ENCODE measurements at places on chromosomes 3 and 15. TPM values are rescaled to one million over a fixed set of nuclear protein-coding genes. Genes with fewer than 3 reads are reported as not detected.
A peak's percentile ranks its signal among the peaks of the same experiment; 100 is the strongest.

The UBAP1L gene
- total RNA-seq: 1.8 TPM

GRCh38 chr15:87572381-87572910, 684.1 kb downstream of the NTRK3 start:
- no peak overlapping the region for H3K4me3 ChIP-seq
- H3K4me1 ChIP-seq: no peaks in the 10 kb centered on the region

The P2RY12 gene
- 0.74 TPM for total RNA-seq

The KCNMB3 gene
- 0.96 TPM for total RNA-seq

The PARP9 gene
- 12.6 TPM for total RNA-seq

DNA sequence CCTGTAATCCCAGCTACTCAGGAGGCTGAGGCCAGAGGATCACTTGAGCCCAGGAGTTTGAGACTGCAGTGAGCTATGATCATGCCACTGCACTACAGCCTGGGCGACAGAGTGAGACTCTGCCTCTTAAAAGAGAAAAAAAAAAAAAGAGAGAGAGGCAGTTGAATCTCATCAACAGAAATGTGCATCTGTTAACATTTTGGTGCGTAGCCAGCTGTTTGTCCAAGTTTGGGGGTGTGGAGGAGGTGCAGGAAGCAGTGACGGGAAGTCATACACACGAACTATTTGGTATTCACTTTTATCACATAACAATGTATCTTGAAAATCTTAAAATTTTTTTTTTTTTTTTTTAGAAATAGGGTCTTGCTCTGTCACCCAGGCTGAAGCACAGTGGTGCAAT, 18.2 kb upstream of the CEMIP start:
- no peaks in the 10 kb centered on the region for H3K36me3 ChIP-seq
- no peaks in the 10 kb centered on the region for H3K4me1 ChIP-seq
- DNase-seq: no peak
- H3K27ac ChIP-seq: no peak overlapping the region
- H3K27me3 ChIP-seq: no peaks in the 10 kb centered on the region

- no peaks in the 10 kb centered on the region for H3K4me1 ChIP-seq
- no peak for DNase-seq
- H3K4me3 ChIP-seq: no peak overlapping the region
- H3K27ac ChIP-seq: no peak overlapping the region
- H3K36me3 ChIP-seq: no peaks in the 10 kb centered on the region
Measured at GRCh38 chr15:94125698-94126097, 105.7 kb upstream of the MCTP2 start.

- peaks cover 32% of the 10 kb centered on the region for H3K27me3 ChIP-seq
- no peaks in the 10 kb centered on the region for H3K36me3 ChIP-seq
- H3K4me3 ChIP-seq: no peak overlapping the region
Measured at GRCh38 chr15:100966997-100967396, 47.8 kb downstream of the LRRK1 start.

The SAXO2 gene
- total RNA-seq: 2.6 TPM

DNA sequence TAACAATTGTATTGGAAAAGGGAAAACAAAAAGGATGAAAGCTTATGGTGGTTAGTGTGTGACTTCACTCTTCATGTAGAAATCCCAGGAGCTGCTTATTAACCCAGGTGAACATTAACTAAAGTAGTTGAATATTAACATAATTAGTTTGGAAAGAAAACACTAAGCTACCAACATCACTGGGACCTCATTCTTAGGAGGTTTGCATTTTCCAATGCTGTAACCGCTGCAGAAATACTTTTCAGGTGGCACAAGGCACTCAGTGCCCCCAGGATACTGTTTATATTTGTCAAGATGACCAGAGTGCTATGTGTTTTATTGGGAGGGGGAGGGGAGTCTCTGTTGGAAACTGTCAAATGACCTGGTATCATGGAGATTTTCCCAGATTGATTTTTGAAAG, 25.9 kb upstream of the VILL start:
- H3K27me3 ChIP-seq: no peaks in the 10 kb centered on the region
- H3K36me3 ChIP-seq: peaks cover 7% of the 10 kb centered on the region
- peaks cover 64% of the 10 kb centered on the region for H3K4me1 ChIP-seq
- no peak overlapping the region for H3K4me3 ChIP-seq
- no peak for DNase-seq
- no peak overlapping the region for H3K27ac ChIP-seq

The GJD2 gene
- total RNA-seq: not detected

DNA sequence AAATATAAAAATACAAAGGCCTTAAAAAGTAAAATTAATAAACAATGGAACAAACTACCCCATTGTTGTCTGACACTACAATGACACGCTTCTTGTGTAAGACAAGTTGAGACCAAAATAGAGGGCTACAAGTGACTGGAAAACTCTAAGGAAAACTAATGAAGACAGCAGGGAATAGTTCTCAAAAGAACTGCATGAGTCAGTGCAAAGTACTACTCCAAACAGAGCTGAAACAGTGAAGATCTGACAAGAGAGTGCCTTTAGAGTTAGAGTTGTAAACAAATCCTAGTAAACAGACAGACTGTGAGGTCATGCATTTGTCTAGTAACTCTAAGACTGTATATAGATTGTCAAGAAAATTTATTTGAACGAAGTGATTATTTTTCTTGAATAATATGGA, 233.9 kb downstream of the BBX start:
- DNase-seq: no peak
- H3K36me3 ChIP-seq: no peaks in the 10 kb centered on the region
- no peak overlapping the region for H3K27ac ChIP-seq
- H3K4me1 ChIP-seq: peaks cover 5% of the 10 kb centered on the region
- no peaks in the 10 kb centered on the region for H3K27me3 ChIP-seq

- H3K36me3 ChIP-seq: peaks cover 52% of the 10 kb centered on the region
- H3K27me3 ChIP-seq: no peaks in the 10 kb centered on the region
- no peak overlapping the region for H3K4me3 ChIP-seq
- DNase-seq: no peak
- H3K4me1 ChIP-seq: no peaks in the 10 kb centered on the region
Measured at GRCh38 chr3:25749031-25749581, 34.1 kb downstream of the NGLY1 start.

The KNG1 gene
- total RNA-seq: 0.14 TPM

DNA sequence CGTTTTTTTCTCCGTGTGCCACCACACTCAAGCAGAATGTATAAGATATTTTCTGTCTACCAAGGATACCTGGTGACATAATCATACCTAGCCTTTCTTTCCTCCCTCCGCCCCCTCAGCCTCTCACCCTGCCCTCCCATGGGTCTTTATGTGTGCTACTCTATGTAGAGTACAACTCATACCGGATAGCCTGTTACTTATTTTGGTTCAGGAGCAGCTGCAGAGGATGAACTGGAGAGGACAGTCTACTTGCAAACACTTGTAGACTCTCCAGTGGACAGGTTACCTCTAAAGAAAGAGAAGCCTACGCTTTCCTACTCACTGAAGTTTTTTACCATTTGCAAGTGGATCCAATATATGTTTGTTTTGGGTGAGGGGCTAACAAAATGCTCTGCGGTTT, 345.9 kb upstream of the TPRG1 start:
- no peak for DNase-seq
- H3K4me1 ChIP-seq: peaks cover 24% of the 10 kb centered on the region
- H3K36me3 ChIP-seq: no peaks in the 10 kb centered on the region
- H3K27ac ChIP-seq: no peak overlapping the region
- H3K27me3 ChIP-seq: no peaks in the 10 kb centered on the region
- H3K4me3 ChIP-seq: no peak overlapping the region

DNA sequence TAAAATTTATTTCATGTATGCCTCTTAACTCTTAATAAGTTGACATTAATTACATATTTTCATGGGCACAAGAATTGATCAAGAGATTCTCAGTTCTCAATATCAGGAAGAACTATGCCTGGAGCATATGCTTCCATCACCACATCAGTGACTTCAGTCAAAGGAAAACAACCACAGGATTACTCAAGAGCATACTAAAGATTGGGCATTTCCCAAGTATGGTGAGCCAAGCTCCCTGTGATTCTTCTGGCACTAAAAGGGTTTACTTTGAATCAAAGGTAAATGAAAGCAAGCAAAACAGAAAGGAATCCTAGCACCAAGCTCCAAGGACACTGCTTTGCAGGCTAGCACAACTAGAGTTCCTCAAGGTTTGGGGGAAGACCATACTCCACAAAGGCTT, 44.6 kb downstream of the FMN1 start:
- H3K27me3 ChIP-seq: no peaks in the 10 kb centered on the region
- no peaks in the 10 kb centered on the region for H3K4me1 ChIP-seq
- no peak overlapping the region for H3K27ac ChIP-seq
- H3K36me3 ChIP-seq: no peaks in the 10 kb centered on the region

GRCh38 chr3:47722859-47723258, 58.8 kb downstream of the SMARCC1 start:
- peaks cover 55% of the 10 kb centered on the region for H3K36me3 ChIP-seq
- H3K4me1 ChIP-seq: no peaks in the 10 kb centered on the region
- no peak overlapping the region for H3K27ac ChIP-seq
- no peak for DNase-seq
- no peak overlapping the region for H3K4me3 ChIP-seq

DNA sequence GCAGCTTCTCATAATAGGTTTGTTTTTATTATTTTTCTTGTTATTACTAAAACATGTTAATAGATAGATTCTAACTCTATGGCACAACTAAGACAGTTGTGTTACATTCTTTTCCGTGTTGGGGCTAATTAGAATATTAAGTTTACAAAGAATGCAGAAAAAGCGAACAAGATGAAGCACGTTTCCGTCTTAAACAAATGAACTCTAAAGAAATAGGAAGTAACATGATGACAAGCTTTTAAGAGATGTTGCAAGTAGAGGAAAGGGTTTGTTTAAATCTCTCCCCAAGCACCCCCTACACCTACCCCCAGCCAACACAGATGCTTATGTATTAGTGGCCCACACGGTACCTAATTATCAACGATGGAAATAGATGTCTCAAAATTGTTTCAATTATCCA, 207.1 kb downstream of the TP63 start:
- DNase-seq: no peak
- no peak overlapping the region for H3K27ac ChIP-seq
- no peaks in the 10 kb centered on the region for H3K4me1 ChIP-seq
- no peaks in the 10 kb centered on the region for H3K27me3 ChIP-seq
- no peak overlapping the region for H3K4me3 ChIP-seq
- H3K36me3 ChIP-seq: no peaks in the 10 kb centered on the region

DNA sequence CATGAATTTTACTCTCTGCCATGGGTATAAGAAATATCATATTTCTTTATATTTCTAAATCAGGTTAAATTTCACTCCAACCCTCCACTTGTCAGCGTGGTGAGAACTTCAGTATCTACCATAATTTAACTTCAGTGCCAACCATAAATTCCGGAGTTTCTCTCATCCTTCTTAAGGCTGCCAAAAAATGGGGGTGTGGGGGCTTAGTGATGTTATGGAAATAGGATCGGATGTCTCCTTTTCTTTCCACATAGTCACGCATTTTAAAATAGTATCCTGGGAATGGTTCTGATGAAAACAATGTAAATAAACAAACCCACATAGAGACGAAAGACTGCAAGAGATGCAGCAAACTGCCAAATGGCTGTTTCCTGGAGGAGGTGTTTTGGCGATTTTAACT, 12.9 kb upstream of the FAM3D start:
- DNase-seq: no peak

DNA sequence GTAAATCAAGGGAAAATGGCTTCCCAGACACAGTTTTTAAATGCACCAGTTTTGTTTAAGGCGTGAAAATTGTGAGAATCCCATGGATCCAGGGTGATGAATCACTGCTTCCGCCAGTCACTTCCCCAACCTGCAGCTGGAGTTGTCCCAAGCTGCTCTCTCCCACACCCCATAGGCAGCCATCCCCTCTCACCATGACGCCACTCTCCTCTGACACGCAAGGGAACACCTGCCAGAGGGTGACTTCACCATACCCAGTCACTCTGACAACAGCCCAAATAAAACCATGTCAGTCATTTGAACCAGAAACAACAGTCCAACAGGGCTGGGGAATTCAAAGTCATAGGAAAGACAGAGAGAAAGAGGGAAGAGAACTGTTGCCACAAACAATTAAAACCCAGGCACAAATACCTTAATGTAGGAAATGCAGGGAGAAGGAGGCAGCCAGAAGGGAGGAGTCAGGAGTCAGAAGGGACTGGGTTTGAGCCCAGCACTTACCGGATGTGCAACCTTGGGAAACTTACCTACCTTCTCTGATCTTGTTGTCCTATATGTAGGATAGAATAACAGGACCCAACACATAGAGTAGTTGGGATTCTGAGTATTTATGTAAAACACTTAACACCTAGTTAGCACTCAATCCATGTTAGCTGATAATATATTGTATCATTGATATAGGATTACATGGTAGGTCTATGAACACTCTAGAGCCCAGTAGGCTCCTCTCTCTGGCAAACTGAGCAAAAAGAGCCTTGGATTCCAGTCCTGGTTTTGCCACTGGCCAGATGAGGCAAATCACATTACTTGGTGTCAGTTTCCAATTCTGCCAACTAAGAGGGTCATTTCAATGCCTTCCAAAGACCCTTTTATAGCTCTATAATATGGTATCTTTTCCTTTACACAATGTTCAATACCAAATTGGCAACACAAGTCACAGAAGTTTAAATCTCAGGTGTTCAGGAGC, 326.3 kb upstream of the ICE2 start:
- H3K27me3 ChIP-seq: no peaks in the 10 kb centered on the region
- no peak for DNase-seq
- H3K36me3 ChIP-seq: no peaks in the 10 kb centered on the region
- H3K4me1 ChIP-seq: no peaks in the 10 kb centered on the region
- H3K4me3 ChIP-seq: no peak overlapping the region

GRCh38 chr3:127914584-127914983, 448 bp upstream of the KBTBD12 start:
- H3K27ac ChIP-seq: peak overlapping the region; percentile 79
- peak overlapping the region; percentile 71 for H3K4me3 ChIP-seq
- H3K4me1 ChIP-seq: peaks cover 53% of the 10 kb centered on the region
- H3K27me3 ChIP-seq: no peaks in the 10 kb centered on the region
- DNase-seq: no peak

- H3K27me3 ChIP-seq: no peaks in the 10 kb centered on the region
- H3K27ac ChIP-seq: no peak overlapping the region
- DNase-seq: no peak
- H3K4me1 ChIP-seq: peaks cover 13% of the 10 kb centered on the region
Measured at GRCh38 chr3:190545191-190545590, 31.3 kb downstream of the IL1RAP start.

The MAP2K5 gene
- total RNA-seq: 25.0 TPM

DNA sequence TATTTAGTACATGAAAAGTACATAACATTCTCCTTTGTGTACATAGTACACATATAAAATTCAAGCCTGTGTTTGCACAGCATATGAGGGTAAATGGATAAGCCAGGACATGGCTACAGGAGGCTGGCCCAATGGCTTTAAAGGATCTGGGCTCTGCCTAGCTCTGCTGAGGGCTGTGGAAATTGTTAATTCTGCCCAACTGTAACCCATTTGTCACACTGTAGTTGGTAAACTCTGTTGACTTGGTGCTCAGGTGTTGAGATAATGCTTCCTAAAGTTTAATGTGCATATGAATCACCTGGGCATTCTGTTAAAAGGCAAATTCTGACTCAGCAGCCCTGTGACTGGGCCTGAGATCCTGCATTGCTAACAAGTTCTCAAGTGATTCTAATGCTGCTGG, 196.5 kb upstream of the ZPLD1 start:
- H3K27me3 ChIP-seq: no peaks in the 10 kb centered on the region
- DNase-seq: no peak
- H3K4me3 ChIP-seq: no peak overlapping the region
- no peaks in the 10 kb centered on the region for H3K36me3 ChIP-seq

- no peaks in the 10 kb centered on the region for H3K36me3 ChIP-seq
- H3K4me3 ChIP-seq: no peak overlapping the region
- no peaks in the 10 kb centered on the region for H3K4me1 ChIP-seq
- H3K27ac ChIP-seq: no peak overlapping the region
- no peaks in the 10 kb centered on the region for H3K27me3 ChIP-seq
Measured at GRCh38 chr15:39302936-39303335, 277.9 kb upstream of the THBS1 start.

The GAP43 gene
- 1.2 TPM for total RNA-seq

Data from left ventricle myocardium inferior (tissue), 1 donor.